Thoracic aorta (tissue), 2 donors: ENCODE measurements at places on chromosomes 7 and 10. TPM values are rescaled to one million over a fixed set of nuclear protein-coding genes. Genes with fewer than 3 reads are reported as not detected.

The PRKCQ gene
- 0.41 TPM for total RNA-seq

- no peak for DNase-seq
- H3K4me3 ChIP-seq: no peak overlapping the region
- no peaks in the 10 kb centered on the region for H3K4me1 ChIP-seq
- H3K27me3 ChIP-seq: no peaks in the 10 kb centered on the region
- no peaks in the 10 kb centered on the region for H3K36me3 ChIP-seq
- no peak overlapping the region for H3K27ac ChIP-seq
These were observed 10.9 kb downstream of the OGDHL start for GRCh38 chr10:49751216-49751615.

The INA gene
- not detected for total RNA-seq

The CACNB2 gene
- total RNA-seq: 56.7 TPM

The MACC1 gene
- total RNA-seq: 0.14 TPM

The SMKR1 gene
- not detected for total RNA-seq

The KEL gene
- not detected for total RNA-seq

The NPC1L1 gene
- 2.2 TPM for total RNA-seq

The CTNNA3 gene
- 0.95 TPM for total RNA-seq

DNA sequence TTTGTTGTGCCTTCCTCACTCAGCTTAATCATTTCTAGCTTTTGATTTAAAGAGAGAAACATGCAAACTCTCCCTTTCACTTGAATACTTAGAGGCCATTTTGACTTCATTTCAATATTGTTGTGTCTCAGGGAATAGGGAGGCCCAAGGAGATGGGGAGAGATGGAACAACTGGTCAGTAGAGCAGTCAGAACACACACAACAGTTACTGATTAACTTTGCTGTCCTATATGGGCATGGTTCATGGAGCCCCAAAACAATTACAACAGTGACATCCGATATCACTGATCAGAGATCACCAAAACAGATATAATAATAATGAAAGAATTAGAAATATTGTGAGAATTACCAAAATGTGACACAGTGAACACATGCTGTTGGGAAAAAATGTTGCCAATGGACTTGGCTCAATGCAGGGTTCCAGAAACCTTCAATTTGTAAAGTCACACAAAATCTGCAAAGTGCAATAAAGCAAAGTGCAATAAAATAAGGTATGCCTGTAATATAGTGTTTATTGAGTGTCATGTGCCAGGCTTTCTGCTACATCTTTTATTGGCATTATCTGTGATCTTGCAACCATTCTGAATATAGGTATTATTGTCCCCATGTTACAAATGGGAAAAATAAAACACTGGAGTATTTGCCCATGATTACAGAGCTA, 38.2 kb downstream of the CCDC71L start:
- H3K36me3 ChIP-seq: no peaks in the 10 kb centered on the region
- no peak overlapping the region for H3K27ac ChIP-seq
- peaks cover 27% of the 10 kb centered on the region for H3K4me1 ChIP-seq
- no peak for DNase-seq
- no peak overlapping the region for H3K4me3 ChIP-seq

- H3K27me3 ChIP-seq: no peaks in the 10 kb centered on the region
- peak overlapping the region; percentile 45 for H3K4me3 ChIP-seq
- no peaks in the 10 kb centered on the region for H3K4me1 ChIP-seq
- no peak overlapping the region for H3K27ac ChIP-seq
- DNase-seq: no peak
These were observed 1.3 kb downstream of the PILRA start for GRCh38 chr7:100374601-100375000.
